Heart left ventricle (tissue), 16 donors: ENCODE measurements at places on chromosomes 6 and 20.

DNA sequence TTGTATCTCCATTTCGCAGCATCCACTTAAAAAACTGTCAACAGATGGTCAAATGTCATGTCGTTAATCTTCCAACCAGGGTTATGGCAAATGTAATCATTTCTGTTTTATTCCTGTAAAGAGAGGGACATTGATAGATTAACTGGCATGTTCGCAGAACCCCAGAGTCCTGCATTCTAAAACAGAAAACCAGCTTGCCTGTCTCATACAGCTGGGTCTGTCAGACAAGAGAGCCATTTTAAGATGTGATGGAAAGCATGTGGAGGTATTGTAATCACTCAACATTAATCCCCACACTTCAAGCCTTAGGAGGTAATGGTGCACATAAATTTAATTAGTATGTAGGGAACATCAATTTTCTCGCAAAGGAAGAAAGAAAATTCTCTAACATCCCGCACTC is 4.4 kb downstream of the SMLR1 start:
- DNase-seq, result no peak

DNA sequence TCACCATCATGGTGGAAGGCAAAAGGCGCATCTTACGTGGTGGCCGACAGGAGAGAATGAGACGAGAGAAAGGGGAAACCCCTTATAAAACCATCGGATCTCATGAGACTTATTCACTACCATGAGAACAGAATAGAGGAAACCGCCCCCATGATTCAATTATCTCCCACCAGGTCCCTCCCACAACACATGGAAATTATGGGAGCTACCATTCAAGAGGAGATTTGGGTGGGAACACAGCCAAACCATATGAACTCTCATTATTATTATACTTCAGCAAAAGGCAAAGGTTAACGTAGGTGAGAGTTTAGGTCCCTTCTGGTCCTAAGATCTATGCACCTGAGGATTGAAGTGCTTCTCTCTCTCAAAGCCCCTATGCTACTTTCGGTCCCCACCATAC is 2.4 kb upstream of the PFDN4 start:
- no peak for DNase-seq

DNA sequence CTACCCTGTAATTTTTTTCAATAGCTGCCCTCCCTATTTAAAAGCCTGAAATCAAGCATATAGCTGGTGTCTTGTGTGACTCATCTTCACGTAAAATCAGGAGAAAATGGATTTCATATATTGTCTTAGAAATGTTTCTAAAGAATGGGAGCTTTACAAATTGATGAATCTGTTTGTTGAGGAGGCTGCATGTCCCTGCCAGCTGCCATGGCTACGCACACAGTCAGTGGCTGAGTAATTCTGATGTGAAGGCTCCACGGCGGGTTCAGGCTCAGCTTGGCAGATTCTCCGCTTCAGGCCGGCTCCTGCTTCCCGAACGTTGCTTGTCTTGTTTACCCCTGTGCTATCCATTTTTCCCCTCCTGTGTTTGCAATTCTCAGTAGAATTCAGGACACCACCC is 82.8 kb downstream of the CCDC170 start:
- no peak for DNase-seq

DNA sequence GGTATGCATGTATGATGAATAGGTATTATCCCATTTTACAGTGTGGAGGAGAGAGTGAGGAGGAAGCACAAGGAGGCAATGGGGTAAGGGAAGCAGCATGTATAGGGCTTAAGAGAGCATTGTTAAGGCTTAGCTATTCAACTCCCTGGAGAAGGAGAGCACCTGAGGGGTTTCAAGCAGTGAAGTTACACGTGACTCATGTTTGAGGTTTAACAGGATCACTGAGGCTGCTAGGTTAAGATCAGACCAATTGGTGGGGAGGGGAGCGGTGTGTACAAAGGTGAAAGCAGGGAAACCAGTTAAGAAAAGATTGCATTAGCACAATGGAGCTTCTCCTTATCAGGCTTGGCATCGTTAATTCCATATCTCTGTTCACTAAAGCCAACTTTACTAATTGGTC is 64.4 kb upstream of the NHSL1 start:
- no peak for DNase-seq

- DNase-seq, result no peak
Measured at GRCh38 chr6:136676075-136676474, 116.2 kb downstream of the MAP3K5 start.

- DNase-seq, result no peak
Measured at GRCh38 chr6:11828262-11828870, 49.8 kb upstream of the ADTRP start.

DNA sequence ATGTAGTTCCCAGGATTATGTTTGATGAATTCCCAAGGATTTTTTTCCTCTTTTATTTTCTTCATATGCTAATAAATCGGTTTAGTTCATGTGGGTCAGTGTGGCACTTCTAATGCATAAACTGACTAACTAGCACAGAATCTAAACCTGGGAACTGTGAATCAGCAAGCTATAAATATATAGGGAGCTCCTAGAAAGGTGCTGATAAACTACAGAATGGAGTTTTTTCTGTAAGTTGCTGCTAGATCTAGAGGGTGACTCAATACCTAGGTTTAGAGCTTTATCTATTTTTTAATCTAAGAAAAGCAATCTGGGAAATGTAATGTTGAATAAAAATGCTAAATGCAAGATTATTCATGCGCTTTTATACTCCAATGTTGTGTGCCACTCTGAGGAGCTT is 118.8 kb upstream of the PTCHD4 start:
- no peak for DNase-seq

DNA sequence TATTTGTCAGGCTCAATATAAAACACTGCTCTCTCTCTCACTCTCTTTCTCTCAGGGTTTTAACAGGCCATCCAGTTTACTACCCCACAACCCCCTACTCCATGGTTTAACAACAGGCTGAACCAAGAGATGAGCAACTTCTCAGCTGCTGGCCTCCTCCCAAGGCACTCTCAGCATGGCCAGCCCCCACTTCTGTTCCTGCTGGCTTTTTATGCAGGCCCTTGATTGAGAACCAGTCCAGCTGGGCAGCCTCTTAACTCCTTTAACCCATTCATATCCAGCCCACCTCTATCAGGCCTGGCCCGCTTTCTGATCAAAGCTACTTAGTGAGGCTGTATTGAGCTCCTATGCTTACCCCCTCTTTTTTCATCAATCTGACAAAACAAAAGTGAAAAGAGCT is 346.8 kb upstream of the POU3F2 start:
- DNase-seq, result no peak

- DNase-seq, result no peak
Measured at GRCh38 chr20:60144404-60144803, 186.2 kb downstream of the CDH26 start.

GRCh38 chr20:48740712-48741111 is 87.1 kb downstream of the PREX1 start:
- DNase-seq, result no peak

DNA sequence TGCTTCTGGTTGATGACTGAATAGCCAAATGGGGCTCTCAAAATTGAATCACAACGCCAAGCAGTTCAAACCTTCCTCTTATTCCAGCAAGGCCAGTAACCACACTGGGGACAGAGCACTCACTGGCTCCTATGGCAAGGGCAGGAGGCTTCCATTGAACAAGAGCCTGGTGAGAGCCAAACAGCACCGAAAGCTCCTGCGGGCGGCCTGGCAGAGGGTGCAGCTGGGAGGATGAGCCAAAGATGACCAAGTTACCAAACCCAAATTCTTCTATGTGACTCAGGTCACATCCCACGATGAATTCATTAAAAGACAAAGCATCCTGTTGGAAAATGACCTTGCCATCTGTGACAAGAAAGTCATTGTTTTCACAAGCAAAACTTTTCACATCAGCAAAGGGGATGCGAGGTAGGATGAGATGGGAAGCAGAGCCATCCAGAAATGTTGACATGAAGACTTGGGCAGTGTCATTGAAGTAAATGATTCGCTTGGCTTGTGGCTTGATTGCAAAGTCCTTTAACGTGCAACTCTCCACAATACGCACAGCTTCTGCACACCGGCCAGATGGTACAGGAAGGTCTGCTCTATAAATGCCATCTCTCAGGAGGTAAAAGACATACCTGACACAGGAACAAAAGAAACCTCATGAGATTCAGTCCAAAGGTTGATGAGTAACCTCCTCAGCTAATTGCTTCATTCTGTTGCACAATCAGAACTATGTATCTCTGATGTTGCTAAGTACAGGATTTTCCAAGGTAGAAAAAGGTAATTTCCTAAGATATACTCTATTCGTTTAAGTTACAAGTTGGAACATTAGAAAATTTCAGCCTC is 36.3 kb downstream of the ROS1 start:
- no peak for DNase-seq

DNA sequence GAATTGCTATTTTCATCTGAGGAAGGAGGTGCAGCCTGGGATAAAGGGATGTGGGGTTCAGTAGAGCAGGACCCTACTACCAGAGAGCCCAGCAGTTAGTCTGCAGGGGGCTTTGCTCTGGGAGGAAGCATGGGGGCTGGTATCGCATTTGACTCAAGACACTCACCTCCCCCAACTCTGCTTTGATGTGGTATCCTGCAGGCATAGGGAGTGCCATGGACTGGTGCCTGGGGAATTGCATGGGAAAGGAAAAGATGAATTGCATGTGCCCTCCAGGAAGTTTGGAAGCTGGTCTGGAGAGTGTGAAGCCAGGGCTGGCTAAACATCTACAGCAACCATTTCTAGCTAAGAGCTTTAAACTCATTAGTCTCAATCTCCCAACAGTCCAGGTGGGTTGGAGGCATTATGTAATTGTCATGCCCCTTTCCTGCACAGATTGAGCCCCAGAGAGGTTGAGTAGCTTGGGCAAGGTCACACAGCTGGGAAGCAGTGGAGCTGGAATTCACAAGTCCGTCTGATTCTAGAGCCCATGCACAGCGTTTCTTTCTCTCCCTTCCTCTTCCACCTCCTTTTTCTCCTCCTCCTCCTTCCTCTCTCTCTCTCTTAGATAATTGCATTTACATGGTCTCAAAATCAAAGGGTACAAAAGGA is 26.2 kb upstream of the PNPLA1 start:
- DNase-seq, result no peak

DNA sequence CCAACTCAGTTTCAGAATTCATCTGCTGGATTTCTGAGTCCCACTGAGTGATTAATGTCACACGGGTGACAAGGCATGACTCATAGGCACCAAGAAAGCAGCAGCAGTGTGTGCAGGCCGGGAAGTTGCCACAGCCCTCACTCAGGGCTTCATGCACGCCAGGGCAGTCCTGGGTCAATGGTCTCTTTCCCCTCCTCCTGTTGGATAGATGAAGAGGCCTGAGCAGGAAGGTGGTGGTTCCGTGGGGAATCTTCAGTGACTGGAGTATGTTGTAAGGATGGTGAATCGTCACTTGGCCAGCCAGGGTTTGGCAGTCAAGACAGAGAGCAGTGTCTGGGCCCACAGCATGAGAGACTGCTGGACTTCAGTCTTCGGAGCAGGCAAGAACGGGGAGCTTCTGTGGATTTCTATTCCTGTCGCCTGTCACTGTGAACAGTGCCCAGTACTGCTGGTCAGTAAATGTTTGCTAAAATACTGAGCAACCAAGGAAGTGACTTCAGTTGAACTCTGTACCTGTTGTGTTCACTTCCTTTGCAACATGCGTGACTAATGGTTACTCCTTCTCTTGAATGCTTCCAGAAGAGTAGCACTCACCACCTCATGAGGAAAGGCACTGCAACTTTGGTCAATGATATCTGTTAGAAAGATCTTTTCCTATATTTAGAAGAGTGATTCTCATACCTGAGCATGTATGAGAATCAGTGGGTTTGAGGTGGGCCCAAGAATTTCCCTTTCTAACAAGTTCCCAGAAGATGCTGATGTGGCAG is 62.0 kb upstream of the CD93 start:
- DNase-seq, result peak; percentile 42

GRCh38 chr20:10369723-10370090 is 64.3 kb downstream of the MKKS start:
- no peak for DNase-seq

DNA sequence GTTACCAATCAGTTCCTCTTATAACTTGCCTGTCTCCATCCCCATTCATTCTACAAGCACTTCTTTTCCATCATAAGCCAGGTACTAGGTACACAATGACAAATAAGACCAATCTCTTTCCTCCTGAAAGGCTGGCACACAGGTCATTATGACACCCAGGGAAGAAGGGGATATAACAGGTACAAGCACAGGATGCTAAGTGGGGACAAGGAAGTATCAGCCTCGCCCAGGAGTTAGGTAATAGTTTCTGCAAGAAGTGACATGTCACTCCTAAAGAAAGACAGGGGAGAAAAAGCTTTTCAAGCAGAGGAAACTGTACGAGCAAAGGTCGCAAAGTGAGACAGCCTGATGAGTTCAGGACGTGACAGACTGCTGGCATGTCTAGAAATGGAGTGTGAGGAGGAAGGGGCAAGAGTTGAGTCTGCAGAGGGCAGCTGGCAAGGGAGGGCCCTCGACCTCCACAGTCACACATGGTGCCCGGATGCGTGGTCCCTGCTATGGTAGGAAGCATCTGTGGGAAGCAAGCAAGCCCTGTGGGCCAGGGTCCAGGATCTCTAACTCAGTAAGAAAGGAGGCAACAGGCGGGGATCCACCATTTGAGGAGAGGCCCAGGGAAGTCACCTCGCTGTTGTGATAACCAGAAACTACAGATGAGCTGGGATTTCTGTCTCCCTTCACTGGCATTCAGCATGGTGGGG is 40.4 kb downstream of the GPLD1 start:
- no peak for DNase-seq

DNA sequence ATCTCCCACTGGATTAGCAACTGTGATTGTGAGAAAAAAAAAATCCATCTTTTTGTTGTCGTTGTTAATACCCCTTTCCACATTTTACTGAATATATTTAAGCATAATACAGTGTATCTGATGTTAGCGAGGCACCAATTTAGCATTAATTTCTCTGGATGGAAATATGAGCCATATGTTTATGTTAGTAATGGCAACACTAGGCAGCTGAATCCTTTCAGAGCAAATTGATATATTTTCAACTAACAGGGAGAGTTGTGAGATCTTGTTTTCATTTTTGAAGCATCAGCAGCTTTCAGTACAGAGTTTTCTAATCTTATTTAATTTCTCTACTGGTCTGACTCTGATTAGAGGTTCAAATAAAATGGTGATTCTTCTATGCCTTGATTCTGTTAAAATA is 84.8 kb upstream of the HDAC2 start:
- no peak for DNase-seq

DNA sequence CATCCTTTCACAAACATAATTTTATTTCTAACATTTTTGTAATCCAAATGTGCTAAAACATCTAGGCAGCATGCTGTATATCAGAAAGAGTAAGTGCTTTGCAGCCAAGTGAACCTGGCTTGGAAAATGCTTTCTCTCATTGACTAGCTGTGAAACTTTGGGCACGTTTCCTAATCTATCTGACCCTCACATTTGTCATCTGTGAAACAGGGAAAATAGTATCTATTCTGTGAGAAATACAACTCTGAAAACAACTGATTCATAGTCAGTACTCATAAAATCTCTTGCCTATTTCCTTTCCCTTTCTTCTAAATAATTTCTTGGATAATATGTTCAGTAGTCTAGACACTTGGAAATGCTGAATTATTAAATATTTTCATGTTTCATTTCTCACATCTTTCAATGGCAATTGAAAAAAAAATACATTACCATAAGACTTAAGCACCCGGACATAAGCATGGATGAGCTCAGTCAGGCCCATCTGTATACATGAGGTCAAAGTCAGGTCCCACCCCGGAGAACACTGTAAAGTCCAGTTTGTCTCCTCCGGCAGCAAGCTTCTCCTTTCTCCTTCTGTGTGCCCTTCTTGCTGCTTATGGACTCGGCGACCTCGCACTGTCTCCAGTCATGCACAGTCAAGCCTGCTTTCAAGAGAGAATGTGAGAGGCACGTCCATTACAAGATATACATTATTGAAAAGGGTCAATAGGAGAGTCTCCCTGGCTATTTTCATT is 455.0 kb upstream of the SOX4 start:
- DNase-seq, result no peak
